ENCODE measurements at places on chromosomes 4 and X.

GRCh38 chr4:17077105-17077504, 178.7 kb upstream of the LDB2 start:
- DNase-seq: no peak

- DNase-seq: no peak
Observed at GRCh38 chr4:187744911-187745310, 250.7 kb upstream of the ZFP42 start.

DNA sequence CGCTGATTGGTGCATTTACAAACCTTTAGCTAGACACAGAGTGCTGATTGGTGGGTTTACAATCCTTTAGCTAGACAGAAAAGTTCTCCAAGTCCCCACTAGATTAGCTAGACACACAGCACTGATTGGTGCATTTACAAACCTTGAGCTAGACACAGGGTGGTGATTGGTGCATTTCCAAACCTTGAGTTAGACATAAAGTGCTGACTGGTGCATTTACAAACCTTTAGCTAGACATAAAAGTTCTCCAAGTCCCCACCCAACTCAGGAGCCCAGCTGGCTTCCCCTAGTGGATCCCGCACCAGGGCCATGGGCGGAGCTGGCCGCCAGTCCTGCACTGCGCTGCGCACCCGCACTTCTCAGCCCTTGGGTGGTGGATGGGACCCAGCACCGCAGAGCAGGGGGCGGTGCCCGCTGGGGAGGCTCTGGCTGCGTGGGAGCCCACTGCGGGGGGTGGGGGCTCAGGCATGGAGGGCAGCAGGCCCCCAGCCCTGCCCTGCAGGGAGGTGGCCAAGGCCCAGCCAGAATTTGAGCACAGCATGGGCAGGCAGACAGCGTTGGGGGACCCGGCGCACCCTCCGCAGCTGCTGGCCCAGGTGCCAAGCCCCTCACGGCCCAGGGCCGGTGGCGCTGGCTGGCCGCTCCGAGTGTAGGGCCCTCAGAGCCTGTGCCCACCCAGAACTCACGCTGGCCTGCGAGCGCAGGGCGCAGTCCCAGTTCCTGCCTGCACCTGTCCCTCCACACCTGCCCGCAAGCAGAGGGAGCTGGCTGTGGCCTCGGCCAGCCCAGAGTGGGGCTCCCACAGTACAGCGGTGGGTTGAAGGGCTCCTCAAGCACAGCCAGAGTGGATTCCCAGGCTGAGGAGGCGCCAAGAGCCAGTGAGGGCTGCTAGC, 608.9 kb upstream of the LCORL start:
- DNase-seq: no peak

GRCh38 chrX:73847100-73847499, 284.1 kb downstream of the CHIC1 start:
- no peak for DNase-seq

DNA sequence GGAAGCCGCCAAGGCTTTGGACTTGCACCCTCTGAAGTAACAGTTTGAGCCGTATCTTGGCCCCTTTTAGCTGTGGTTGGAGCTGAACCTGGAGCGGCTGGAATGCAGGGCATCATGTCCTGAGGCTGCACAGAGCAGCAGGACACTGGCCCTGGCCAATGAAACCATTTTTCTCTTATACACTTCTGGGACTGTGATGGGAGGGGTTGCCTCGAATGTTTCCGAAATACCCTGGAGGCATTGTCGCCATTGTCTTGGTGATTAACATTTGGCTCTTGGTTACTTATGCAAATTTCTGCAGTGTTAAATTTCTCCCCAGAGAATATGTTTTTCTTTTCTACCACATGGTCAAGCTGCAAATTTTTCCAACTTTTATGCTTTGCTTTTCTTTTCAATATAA, 137.2 kb downstream of the MAGEC1 start:
- no peak for DNase-seq

Measured in stimulated activated CD4-positive, alpha-beta T cell treated with anti-CD3 and anti-CD28 coated beads, Interleukin-12 subunit alpha, Interleukin-12 subunit beta, amount 100 ng/mL, for 24 hours (primary cell).